ENCODE measurements at places on chromosomes 7 and 10. TPM values are rescaled to one million over a fixed set of nuclear protein-coding genes. Genes with fewer than 3 reads are reported as not detected.

Gene CRPPA
- total RNA-seq: 0.59 TPM

Gene NIPSNAP2
- total RNA-seq: 57.4 TPM

Gene LIPF
- total RNA-seq: not detected

Gene LGI1
- not detected for total RNA-seq

Gene CUZD1
- 1.0 TPM for total RNA-seq

Gene EPO
- not detected for total RNA-seq

Gene OR2A1
- total RNA-seq: not detected

Gene ZNF438
- total RNA-seq: 3.7 TPM

Gene NANOS1
- total RNA-seq: 0.15 TPM

Gene LRIT1
- not detected for total RNA-seq

Gene CHCHD2
- 766 TPM for total RNA-seq

Gene PVRIG
- 21.0 TPM for total RNA-seq

Gene NPC1L1
- total RNA-seq: 0.07 TPM

Gene HHEX
- 0.31 TPM for total RNA-seq

Gene SLC18A3
- total RNA-seq: not detected

Gene RAMP3
- total RNA-seq: not detected

Gene SLC13A1
- total RNA-seq: not detected

Gene STOX1
- 0.36 TPM for total RNA-seq

Gene FAM25A
- not detected for total RNA-seq

Gene CFAP69
- total RNA-seq: not detected

Gene P4HA1
- total RNA-seq: 31.2 TPM

Gene NUTM2D
- total RNA-seq: 0.62 TPM

Gene COL17A1
- total RNA-seq: not detected

Gene GIMAP1
- 6.2 TPM for total RNA-seq

Gene ASIC3
- 5.3 TPM for total RNA-seq

Gene LBX1
- not detected for total RNA-seq

Gene FAM24B
- 8.1 TPM for total RNA-seq

Gene DLX5
- not detected for total RNA-seq

Gene AMPH
- total RNA-seq: not detected

Gene SLC26A5
- total RNA-seq: not detected

Gene RASA4B
- 10.4 TPM for total RNA-seq

Gene PARG
- 27.0 TPM for total RNA-seq

Gene LIPJ
- total RNA-seq: not detected

Gene PDZD7
- 0.31 TPM for total RNA-seq

Gene COG5
- total RNA-seq: 40.7 TPM

Gene GLI3
- total RNA-seq: 0.02 TPM

Gene TMEM176B
- total RNA-seq: not detected

Gene ZC3HAV1
- 99.6 TPM for total RNA-seq

Gene EIF4H
- 400 TPM for total RNA-seq

Gene RPEL1
- total RNA-seq: not detected

Gene BHLHA15
- total RNA-seq: not detected

Gene TMEM213
- total RNA-seq: 0.39 TPM

Measured in activated CD4-positive, alpha-beta memory T cell treated with anti-CD3 and anti-CD28 coated beads for 36 hours (primary cell).